ENCODE measurements at places on chromosomes 1 and 21.
A peak's percentile ranks its signal among the peaks of the same experiment; 100 is the strongest.

DNA sequence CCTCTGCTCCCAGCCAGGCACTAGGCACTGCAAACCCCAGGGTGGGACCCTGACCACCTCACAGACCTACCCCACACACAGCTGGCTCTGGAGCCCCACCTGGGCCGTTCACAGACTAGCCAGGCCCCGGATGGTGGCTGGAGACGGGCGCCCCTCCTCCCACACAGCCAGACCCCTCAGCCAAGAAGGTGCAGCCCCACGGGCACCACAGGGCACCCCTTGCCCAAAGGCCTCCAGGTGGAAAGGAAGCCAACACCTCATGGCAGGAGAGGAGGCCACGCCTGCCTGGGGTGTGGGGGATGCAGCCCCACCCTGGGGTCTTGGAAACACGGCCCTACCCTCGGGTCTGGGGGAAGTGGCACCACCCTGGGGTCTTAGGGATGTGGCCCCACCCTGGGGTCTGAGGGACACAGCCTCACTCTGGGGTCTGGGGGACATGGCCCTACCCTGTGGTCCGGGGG is 44.6 kb downstream of the WNT9A start:
- no peak for DNase-seq

DNA sequence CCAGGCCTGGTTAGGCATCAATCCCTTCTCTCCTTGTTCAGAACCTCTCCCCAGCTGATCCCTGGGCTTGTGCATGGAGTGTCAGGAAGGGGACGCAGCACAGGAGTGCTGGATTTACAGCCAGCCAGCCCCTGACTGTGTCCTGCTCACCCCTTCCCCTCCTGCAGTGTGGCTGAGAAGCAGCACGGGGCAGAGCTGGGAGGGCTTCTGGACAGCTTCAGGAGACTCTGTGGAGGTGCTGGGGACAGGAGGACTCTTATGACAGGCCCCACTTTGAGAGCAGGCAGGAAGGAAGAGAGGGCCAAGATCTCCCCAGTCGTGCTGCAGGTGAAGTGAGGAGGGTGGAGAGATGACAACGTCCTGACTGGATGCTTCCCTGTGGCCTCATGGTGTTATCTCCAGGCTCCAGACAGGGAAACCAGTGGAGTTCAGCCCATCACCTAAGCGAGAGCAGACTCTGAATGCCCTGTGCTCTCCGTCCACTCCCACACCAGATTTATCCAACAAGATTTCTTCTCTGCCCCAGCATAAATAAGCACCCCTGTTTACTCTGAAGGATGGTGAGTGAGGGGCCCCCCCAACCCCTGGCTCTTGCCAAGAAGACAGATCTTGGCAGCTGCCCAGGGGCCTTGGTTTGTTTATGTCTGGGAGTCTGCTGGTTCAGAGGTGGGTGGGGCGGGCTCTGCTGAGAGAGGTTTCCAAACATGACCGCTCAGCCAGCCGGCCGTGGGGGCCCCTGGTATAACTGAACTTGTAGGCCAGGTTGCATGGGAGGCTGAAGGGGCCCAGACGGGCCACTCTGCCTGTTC is 21.3 kb downstream of the TMCC2 start:
- no peak for DNase-seq

- DNase-seq: no peak
These were observed 4.5 kb upstream of the NHLH1 start for GRCh38 chr1:160362168-160362957.

- DNase-seq: peak; percentile 17
These were observed 1.7 kb downstream of the H3-3A start for GRCh38 chr1:226063977-226064815.

- peak; percentile 11 for DNase-seq
These were observed 97.9 kb upstream of the RGS1 start for GRCh38 chr1:192477630-192478029.

DNA sequence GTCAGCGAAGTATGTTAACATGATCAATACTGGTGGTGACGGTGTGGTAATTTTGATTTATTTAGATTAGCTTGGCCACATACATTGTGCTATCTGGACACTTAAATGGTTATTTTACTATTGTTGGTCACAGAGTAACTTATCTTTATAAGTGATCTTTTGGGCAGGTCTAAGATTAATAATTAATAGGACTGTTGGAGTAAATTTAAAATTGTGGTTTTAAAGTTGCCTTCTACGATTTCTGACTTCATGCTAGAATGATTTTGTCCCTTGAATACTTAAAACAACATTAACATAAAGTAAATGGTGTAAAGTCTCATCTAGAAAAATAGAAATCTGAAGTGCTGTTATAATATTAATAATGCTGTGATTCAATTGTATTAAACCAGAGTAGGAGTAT is 14.7 kb downstream of the SRRM1 start:
- no peak for DNase-seq

GRCh38 chr1:8217011-8217711 is 100.8 kb upstream of the SLC45A1 start:
- no peak for DNase-seq

DNA sequence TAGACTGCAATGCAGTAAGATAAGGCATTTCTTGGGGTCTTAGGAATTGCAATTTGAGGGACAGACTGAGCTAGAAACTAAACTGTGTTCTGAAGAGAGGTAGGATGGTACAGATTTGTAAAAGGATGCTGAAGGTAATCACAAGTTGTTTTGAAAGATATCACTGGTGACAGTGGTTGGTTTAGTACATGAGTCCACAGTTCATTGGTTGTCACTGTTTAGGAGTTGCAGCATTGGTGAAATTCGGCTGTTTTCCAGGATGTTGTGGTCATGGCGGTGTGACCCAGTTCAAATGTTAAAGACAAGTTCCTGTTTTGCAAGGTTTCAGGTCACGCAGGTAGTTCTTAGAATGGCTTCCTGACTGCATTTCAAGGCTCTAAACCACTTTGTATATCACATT is 292.8 kb upstream of the B3GALT2 start:
- no peak for DNase-seq

DNA sequence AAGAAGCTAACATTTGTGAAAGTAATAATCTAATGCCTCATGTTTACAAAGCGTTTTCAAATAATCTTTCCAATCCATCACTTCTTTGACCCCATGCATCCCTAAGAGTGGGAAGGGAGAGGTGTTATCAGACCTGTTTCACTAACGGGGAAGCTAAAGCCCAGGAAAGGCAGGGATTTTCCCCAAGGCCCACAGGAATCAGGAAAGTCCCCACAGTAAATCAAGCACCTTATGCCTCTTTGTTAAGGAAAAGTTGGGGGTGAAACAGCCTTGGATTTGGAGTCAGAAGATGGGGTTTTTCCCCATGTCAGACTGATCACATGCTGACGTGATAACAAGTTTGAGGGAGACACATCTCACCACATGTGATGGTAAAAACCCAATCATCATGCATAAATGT is 20.0 kb upstream of the ANGPTL7 start:
- DNase-seq: no peak

GRCh38 chr1:160653620-160654016 is 6.8 kb upstream of the SLAMF1 start:
- DNase-seq: no peak

DNA sequence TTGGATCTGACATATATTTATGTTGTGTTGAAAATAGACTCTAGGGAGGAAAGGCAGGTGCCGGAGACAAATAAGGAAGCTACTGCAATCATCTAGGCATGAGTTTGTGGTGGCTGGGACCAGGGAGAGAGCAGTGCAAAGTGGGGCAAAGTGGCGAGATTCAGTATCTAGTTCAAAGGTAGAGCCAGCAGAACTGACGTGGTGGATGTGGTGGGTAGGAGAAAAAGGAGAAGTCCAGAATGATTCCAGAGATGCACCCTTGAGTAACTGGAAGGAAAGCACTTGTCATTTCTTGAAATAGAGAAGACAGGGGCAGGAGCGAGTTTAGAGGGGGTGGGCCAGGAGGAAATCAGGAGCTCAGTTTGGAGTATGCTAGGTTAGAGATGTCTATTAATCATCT is 275.2 kb downstream of the KAZN start:
- no peak for DNase-seq

GRCh38 chr1:10686404-10687040 is 109.9 kb downstream of the CASZ1 start:
- peak; percentile 52 for DNase-seq

GRCh38 chr1:232586679-232587078 is 43.3 kb downstream of the SIPA1L2 start:
- no peak for DNase-seq

GRCh38 chr1:188170935-188171334 is 1342.2 kb downstream of the PLA2G4A start:
- DNase-seq: peak; percentile 89

- no peak for DNase-seq
These were observed 16.1 kb upstream of the MYCL start for GRCh38 chr1:39917825-39918224.

GRCh38 chr1:40059960-40060750 is 19.6 kb downstream of the CAP1 start:
- no peak for DNase-seq

DNA sequence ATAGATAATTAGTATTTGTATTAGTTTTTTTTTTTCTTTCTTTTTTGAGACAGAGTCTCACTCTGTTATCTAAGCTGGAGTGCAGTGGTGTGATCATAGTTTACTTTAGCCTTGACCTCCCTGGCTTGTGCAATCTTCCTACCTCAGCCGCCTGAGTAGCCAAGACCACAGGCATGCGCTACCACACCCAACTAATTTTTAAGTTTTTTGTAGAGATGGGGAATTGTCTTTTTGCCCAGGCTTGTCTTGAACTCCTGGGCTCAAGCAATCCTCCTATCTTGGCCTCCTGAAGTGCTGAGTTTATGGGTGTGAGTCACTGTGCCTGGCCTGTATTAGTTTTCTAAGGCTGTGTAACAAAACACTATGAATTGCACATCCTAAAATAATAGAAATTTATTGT is 58.3 kb downstream of the MSH4 start:
- DNase-seq: no peak

GRCh38 chr1:164961715-164962114 is 394.8 kb downstream of the LMX1A start:
- DNase-seq: no peak

GRCh38 chr1:190179817-190180216 is 297.8 kb downstream of the BRINP3 start:
- DNase-seq: peak; percentile 37

DNA sequence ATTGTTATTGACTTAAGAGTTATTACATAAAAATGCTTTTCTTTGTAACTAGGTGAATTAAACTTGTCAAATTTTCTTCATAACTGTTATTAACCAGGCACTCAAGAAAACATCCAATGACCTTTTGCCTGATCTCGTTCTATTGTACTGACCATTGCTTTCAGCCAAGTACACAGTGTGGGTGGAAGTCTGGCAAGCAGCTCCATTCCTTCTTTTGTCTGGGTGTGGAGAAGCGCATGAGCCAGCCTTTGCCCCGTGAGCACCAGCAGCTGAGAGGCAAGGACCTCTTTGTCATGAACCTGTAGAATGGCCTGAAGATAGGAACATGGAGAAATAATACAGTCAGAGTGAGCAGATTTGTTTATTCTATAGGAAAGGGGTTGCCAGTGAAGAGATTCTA is 57.5 kb downstream of the IARS2 start:
- no peak for DNase-seq

DNA sequence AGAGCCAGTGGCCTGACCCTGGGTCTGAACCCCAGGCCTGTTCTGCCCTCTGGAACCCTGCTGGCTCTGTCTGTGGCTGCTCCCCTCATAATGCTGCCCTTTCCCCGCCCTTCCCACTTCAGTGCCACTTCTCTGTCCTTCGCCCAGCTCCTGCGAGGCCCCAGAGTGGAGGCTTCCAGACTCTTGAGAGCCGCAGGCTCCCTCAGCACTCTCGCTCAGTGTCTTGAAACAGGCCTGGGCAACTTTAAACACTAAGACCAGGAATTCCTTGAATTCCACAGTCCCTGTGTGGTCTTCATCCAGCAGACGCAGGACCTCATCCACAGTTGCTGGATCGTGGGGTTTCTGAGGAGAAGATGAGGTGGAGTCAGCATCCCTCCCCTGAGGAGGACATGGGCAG is 3.5 kb downstream of the CRNN start:
- DNase-seq: no peak

- DNase-seq: no peak
These were observed 17.6 kb downstream of the OPTC start for GRCh38 chr1:203511513-203511912.

- no peak for DNase-seq
These were observed 1.7 kb upstream of the GADD45A start for GRCh38 chr1:67683316-67683715.

DNA sequence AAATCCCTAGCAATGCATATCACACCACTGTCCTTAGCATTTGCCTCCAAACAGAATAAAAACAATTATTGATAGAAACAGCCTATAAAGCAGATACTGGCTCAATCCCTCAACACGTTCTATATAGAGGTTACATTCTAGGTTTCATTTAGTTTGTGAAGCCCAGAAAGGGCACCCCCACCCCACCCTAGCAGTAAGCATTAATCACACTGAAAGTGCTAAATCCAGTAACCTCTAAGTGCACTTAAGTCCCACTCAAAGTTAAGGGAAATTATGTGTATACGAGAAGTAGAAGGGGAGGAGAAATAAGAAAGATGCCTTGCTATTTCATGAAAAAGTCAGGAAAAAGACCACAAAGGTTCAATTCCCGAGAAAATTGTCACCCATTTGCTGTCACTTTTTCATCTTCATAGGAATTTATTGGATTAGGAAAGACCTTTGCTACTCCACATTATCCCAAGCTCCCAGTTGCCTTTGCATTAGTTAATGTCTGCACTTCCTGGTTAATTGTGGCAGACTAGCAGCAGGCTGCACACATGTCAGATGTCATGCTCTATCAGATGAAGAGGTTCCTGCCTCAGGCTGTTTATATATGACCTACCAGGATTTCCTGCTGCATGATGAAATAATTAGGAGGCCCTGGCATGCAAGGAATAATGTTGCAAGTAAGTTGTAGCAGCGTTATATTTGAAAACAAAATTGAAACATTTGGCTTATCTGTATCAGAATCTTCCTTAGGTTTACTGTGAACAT is 54.5 kb upstream of the LHX8 start:
- DNase-seq: peak; percentile 82

DNA sequence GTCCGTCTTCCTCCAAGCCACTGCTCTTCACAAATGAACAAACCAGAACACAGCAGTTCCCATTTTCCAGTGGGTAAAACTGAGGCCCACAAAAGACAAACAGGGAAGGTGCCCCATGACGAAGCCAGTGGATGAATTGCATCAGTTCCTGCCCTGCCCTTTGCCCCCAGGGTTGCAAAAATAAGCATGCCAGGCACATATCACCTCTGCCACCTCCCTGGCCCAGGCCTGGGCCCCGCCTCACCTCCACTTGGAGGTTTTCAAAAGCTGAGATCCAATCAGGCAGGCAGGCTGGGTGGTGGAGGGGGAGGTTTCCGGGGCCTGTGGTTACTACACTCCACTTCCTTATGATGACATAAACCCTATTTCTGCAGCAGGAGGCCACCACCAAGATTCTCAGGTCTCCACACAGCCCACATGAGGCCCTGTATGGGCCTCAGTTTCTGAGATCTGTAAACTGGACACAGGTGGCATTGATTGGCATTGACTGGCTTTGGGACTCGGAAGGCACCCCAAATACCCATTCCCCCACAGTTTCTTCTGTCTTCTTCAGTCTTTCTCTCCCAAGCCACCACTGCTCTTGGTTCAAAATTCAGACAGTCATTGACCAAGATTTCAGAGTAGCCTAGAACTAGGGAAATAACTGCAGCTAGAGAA is 4.1 kb downstream of the KIF21B start:
- DNase-seq: no peak

GRCh38 chr1:220281159-220281574 is 8.9 kb upstream of the RAB3GAP2 start:
- no peak for DNase-seq
